ENCODE measurements at places on chromosomes 12 and 14. TPM values are rescaled to one million over a fixed set of nuclear protein-coding genes. Genes with fewer than 3 reads are reported as not detected.

Gene ADGRD1
- total RNA-seq: 3.9 TPM

Gene DLGAP5
- total RNA-seq: 0.54 TPM

Gene TRAF3
- total RNA-seq: 23.5 TPM

Gene NTN4
- total RNA-seq: not detected

Gene RNF212B
- total RNA-seq: not detected

Gene CPM
- 0.68 TPM for total RNA-seq

Gene LRIG3
- not detected for total RNA-seq

DNA sequence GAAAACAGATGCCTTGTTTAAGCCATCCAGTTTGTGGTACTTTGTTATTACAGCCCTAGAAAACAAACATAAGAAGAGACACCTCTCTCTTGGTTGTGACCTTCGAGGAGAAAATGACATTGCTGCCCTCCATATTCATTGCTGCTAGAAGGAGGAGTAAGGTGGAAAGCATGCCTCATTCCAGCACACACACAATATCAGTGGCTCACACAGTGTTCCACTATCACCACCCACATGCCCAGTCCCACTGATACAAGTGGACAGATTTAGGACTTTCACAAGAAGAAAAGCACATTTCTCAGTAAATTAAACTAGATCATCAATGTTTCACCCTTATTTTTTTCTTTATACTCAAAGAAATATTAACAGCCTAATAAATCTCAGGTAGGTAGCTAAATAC lies 143.6 kb downstream of the PHLDA1 start:
- DNase-seq: no peak

DNA sequence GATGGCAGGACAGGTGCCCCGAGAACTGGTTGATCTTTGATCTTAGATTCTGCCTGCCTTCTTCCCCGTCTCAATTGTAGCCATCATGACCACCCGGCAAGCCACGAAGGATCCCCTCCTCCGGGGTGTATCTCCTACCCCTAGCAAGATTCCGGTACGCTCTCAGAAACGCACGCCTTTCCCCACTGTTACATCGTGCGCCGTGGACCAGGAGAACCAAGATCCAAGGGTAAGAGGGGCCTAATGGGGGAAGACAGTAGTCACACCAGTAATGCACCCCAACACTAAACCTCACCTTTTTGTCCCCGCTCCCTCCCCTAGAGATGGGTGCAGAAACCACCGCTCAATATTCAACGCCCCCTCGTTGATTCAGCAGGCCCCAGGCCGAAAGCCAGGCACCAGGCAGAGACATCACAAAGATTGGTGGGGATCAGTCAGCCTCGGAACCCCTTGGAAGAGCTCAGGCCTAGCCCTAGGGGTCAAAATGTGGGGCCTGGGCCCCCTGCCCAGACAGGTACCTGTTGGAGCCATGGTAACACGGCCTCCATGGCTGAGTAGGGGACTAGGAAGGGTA lies 556 bp downstream of the TROAP start:
- DNase-seq: no peak

DNA sequence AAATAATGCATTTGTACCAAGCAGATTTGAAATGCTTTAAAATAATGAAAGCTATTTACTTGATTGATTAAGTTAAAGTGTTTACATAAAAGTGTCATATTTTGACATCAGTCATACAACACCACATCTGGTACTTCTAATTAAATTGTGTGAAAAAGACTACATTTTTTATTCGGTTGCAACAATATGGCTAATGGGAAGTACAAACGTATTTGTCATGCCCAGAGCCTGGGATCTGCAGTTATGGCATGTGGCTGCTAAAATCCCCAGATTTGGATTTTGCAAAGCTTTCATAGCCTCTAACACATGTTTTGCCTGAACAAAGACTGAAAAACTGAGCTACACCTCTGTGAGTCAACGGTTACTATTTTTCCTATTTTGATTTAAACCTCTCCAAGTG lies 66.6 kb downstream of the LLPH start:
- no peak for DNase-seq

DNA sequence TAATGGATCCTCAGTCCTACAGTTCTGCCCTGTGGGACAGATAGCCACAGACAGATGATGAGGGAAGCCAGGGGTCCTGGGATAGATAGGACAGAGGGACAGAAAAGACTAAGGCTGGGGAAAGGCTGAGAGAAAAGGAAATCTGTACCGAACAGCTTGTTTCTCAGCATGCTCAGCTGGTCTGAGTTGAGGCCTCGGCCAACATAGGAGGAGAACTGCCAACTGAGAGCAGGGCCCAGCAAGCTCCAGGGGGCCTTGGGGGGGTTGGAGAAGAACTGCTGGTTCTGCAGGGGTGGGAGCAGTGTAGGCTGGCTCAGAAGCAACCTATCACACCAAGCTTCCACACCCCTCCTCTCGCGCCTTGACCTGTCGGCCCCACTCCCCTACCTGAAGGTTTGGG lies 10.1 kb downstream of the IL23A start:
- DNase-seq: no peak

- no peak for DNase-seq
Observed at GRCh38 chr12:21183721-21184275, 52.8 kb downstream of the SLCO1B1 start.

DNA sequence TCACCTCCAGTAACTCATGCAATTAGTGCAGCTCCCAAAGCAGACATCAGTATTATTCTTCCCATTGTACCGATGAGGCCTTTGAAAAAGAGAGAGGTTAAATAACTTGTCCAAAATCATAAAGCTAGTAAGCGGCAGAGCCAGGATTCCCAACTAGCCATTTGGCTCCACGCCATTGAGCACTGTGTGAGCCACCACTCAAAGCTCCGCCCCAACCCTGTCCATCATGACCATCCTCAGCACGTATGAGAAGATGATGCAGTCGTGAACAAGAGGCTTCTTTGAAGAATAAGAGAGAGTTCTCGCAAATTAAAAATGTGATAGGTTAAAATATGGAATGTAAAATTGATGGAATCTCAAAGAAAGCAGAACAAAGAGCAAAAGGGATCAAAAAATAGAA lies 14.6 kb downstream of the CLMN start:
- no peak for DNase-seq
